Activated CD8-positive, alpha-beta memory T cell treated with anti-CD3 and anti-CD28 coated beads for 48 hours (primary cell): ENCODE measurements at places on chromosomes 13 and 19.

DNA sequence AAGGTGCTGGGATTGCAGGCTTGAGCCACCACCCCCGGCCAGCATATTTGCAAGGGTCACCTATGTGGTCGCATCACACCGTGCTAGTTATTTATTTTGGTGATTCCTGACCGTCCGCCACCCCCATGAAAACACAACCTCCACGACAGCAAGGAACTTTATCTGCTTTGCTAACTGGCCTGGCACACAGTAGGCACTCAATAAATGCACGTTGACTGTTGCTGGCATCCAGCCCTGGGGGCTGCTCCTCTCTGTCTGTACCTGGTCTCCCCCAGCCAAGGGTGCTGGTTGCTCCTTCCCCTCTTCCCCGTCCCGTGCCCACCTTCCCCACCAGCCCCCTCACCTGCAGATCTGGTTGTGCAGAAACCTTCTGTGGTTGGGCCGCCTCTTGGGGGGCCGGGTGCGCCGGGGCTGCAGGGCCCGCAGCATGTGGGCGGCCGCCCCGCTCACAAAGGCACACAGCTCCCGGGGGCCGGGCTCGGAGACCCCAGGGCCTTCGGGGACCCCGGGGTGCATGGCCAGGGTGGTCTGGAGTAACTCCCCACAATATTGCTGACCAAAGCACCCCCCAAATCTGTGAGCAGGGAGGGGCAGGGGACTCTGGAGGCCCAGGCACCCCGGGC, 401 bp downstream of the C19orf85 start:
- DNase-seq, result no peak

- DNase-seq, result no peak
Measured at GRCh38 chr13:75705908-75706307, 69.8 kb downstream of the LMO7 start.

GRCh38 chr13:108305655-108306054, 36.1 kb downstream of the TNFSF13B start:
- DNase-seq, result no peak

DNA sequence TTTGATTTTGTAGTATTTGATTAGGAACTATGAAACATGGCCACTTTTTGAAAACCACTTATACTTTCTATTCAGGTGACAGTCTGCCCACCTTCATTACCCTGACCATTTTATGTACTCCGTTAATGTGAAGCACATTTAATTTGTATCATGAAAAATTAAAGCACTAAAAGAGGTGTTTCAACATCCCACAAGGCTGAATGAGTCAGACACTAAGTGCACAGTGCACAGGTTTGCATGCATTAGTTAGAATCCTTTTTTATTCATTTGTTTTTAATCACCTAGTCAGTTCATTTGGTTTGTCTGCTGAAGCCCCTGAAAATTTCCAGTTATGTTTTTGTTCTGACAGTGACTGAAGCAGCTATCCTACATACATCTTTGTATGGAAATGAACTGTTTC, 271.0 kb downstream of the SLITRK5 start:
- no peak for DNase-seq

- no peak for DNase-seq
Measured at GRCh38 chr13:43132257-43132656, 108.9 kb downstream of the DNAJC15 start.

DNA sequence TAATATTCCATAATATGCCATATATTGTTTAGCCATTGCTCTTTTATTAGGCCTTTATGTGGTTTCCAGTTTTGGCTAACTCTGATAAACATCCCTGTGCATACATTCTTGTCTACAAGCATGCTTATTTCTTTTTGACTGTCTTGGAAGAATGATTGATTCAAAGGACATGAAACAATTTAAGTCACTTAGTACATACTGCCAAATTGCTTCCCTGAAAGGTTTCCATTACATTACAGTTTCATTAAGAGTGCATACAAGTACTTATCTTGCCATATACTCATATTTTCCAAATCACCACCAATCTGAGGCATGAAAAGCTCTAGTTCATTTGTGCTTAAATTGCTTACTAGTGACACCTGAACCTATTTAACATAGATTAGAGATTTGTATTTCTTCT, 113.9 kb downstream of the OXGR1 start:
- no peak for DNase-seq

- no peak for DNase-seq
Measured at GRCh38 chr13:113805431-113806103, 46.5 kb downstream of the TMEM255B start.

DNA sequence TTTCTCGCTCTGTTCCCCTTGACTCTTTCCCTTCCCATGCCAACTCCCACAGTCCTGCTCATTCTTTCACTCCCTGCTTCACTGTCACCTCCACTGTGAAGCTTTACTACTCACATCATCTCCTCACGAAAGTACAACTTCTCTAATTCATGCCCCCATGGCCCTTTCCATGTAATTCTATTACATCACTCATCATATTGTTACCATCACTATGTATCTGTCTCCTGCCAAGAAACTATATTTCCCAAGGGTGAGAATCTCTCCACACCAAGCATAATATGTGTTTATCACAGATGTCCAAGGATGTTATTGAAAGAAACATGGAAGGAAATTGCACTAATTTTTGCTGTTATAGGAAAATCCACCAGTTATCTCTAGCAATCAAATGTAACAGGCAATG, 37.2 kb upstream of the LRCH1 start:
- no peak for DNase-seq

- DNase-seq, result no peak
Measured at GRCh38 chr13:65856431-65856830, 1373.7 kb downstream of the PCDH9 start.
